Activated CD4-positive, alpha-beta memory T cell treated with anti-CD3 and anti-CD28 coated beads, Interleukin-2, amount 10 ng/mL, durations not matched to agents 7 days and 5 days (primary cell): ENCODE measurements at places on chromosomes 11 and 22. TPM values are rescaled to one million over a fixed set of nuclear protein-coding genes. Genes with fewer than 3 reads are reported as not detected.

- H3K4me1 ChIP-seq: no peaks in the 10 kb centered on the region
- no peak overlapping the region for H3K4me3 ChIP-seq
- no peaks in the 10 kb centered on the region for H3K36me3 ChIP-seq
- no peak for DNase-seq
These were observed 78.3 kb upstream of the SHISAL1 start for GRCh38 chr22:44391015-44391414.

- H3K36me3 ChIP-seq: peaks cover 35% of the 10 kb centered on the region
- peaks cover 32% of the 10 kb centered on the region for H3K4me1 ChIP-seq
- H3K27me3 ChIP-seq: no peaks in the 10 kb centered on the region
- no peak for DNase-seq
- no peak overlapping the region for H3K27ac ChIP-seq
- H3K4me3 ChIP-seq: no peak overlapping the region
These were observed 47.9 kb downstream of the PPP6R3 start for GRCh38 chr11:68508425-68508824.

DNA sequence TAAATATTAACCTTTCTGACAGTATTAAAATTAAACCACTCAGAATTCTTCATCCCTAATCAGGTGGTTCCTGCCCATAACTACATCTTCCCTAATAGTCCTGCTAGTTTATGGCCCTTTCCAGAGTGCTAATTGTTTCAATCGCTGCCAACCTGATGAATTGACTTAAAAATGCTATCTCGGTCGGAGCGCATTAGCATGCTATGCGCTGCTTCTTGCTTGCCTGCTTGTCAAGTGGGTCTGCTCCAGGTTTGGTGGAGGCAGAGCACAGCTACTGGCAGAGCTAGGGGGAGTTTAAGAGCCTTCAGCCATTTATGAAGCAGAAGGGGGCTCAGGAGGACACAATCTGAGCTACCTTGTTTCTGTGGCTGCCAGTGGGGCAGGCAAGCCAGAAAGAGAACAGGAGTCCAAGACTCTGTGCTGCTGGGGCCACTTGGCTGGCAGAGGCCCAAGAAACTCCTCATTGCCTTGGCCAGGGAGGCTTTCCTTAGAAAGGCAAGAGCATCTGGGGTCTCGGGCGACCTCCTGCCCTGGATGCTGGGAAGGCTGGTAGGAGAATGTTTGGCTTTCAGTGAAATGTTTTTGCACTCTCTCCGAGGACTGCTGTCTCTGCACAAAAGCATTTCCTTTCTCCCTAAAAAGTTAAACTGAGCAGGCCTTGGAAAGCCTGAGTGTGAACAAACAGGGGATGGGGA lies 62.1 kb upstream of the PHOX2A start:
- no peaks in the 10 kb centered on the region for H3K4me1 ChIP-seq
- no peak overlapping the region for H3K4me3 ChIP-seq
- no peaks in the 10 kb centered on the region for H3K27me3 ChIP-seq
- H3K27ac ChIP-seq: no peak overlapping the region

DNA sequence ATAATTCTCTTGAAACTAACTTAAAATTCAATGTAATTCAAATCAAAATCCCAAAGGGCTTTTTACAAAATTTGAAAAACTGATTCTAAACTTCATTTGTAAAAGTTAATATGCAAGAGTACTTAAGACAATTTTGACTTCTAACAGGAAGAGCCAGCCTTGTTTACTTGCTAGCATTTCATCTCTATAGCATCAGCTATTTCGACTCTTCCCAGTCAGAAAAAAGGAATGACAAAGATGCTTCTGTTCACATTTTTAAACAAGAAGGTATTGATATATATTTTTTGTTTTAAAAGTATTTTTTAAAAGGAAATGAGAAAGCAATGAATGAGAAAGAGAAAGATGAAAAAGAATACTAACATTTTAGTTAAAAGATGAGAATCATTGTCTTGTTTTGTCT lies 16.4 kb downstream of the SLN start:
- no peak for DNase-seq
- H3K4me3 ChIP-seq: no peak overlapping the region

The CACNA1I gene
- total RNA-seq: 8.7 TPM

- H3K27me3 ChIP-seq: no peaks in the 10 kb centered on the region
- peak overlapping the region; percentile 15 for H3K27ac ChIP-seq
- H3K4me3 ChIP-seq: no peak overlapping the region
- DNase-seq: no peak
These were observed 252.3 kb downstream of the KIRREL3 start for GRCh38 chr11:126748100-126748791.

GRCh38 chr22:20316844-20317401 lies 2.9 kb downstream of the DGCR6L start:
- H3K27ac ChIP-seq: no peak overlapping the region
- peaks cover 7% of the 10 kb centered on the region for H3K36me3 ChIP-seq
- no peaks in the 10 kb centered on the region for H3K27me3 ChIP-seq

DNA sequence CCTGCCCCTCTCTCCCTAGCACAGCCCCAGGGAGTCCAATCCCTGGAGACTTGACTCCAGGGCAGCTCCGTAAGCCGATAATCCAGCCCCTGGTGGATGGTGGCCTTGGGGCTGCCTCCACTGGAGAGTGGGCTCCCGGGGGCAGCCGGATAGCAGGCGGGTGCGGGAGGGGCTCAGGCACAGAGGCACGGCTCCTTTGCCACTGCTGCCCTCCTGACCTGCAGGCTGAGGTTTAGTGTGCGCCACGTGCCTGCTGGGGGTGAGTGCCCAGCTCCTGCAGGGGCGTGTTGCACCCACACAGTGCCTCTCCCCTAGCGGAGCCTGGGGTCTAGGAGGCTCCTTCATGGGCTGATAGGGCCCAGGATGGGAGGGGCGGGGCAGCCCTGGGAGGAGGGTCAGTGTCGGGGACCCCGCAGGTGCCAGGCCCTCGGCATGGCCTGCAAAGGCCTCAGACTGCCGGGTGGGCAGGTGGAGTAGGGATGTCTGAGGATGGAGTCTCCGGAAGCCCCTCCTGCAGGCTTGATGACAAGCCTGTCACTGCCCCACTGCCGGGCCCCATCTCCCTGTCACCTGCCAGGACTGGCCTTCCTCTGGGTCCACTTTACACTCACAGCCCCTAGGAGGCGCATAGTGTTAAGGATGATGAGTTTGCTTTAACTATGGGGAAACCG lies 5.6 kb downstream of the DUSP8 start:
- no peak overlapping the region for H3K4me3 ChIP-seq
- no peak for DNase-seq
- peaks cover 13% of the 10 kb centered on the region for H3K27me3 ChIP-seq
- peaks cover 3% of the 10 kb centered on the region for H3K4me1 ChIP-seq
- H3K27ac ChIP-seq: no peak overlapping the region
- H3K36me3 ChIP-seq: no peaks in the 10 kb centered on the region

DNA sequence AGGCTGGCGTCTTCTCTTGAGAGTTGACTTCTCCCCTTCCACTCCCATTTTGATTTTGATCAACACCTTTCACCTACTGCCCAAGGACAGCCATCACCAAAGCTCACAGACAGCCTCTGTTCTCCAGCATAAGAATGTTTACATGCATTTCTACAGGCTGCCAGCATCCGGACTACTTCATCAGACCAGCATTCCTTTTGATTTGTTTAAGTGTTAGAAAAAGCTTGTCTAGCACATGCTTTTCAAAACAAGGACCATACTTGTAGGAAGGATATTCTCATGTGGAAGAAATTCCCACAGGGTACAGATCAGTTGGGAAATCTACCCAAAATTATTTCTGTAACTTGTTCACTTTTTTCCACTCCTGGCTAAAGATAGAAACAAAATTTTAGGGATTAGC lies 6.2 kb upstream of the KCNA4 start:
- H3K4me1 ChIP-seq: no peaks in the 10 kb centered on the region
- no peaks in the 10 kb centered on the region for H3K36me3 ChIP-seq
- H3K27ac ChIP-seq: no peak overlapping the region
- H3K27me3 ChIP-seq: peaks cover 12% of the 10 kb centered on the region
- no peak for DNase-seq

DNA sequence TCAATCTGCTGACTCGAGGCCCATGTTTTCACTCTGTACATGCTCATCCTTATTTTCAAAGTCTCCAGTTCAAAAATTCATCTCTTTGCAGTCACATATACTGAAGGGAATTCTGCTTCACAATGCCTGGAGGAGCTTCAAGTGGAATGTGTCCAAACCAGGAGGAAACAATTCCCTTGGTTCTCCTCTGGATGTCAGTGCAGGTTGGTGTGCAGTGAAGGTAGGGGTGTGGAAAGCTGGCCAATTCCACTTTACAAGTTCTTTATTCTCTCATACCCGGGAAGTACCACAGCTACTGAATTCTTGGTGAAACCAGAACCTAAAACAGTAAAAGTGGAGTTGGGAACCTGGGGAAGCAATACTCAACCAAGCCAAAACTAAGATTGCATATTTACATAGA lies 57.3 kb downstream of the BDNF start:
- no peak overlapping the region for H3K27ac ChIP-seq
- H3K36me3 ChIP-seq: no peaks in the 10 kb centered on the region
- no peaks in the 10 kb centered on the region for H3K4me1 ChIP-seq
- H3K27me3 ChIP-seq: no peaks in the 10 kb centered on the region
- no peak for DNase-seq
- no peak overlapping the region for H3K4me3 ChIP-seq

- peak; percentile 36 for DNase-seq
- H3K27ac ChIP-seq: peak overlapping the region; percentile 85
- peaks cover 7% of the 10 kb centered on the region for H3K27me3 ChIP-seq
- peaks cover 6% of the 10 kb centered on the region for H3K36me3 ChIP-seq
- peak overlapping the region; percentile 87 for H3K4me3 ChIP-seq
- peaks cover 40% of the 10 kb centered on the region for H3K4me1 ChIP-seq
These were observed 371 bp downstream of the SMCO4 start for GRCh38 chr11:93542811-93543229.

The LMNTD2 gene
- 2.5 TPM for total RNA-seq

DNA sequence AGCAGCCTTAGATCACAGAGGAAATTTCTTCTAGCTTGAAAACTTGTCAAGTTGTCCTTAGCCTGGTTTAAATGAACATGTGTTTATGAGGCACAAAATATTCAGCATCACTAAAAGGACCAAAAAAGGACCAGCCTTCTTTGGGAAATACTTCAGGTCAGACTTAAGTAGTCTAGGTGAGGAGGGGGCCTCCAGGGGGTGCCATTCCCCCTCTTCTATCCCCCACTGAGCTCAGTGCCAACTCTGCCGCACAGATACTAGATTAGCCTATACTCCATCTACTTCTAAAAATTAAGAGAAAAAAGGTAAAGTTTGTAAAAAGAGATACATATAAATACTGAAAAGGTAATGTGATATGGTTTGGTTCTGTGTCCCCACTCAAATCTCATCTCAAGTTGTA lies 20.6 kb downstream of the CLTCL1 start:
- peaks cover 13% of the 10 kb centered on the region for H3K27me3 ChIP-seq
- DNase-seq: no peak
- no peak overlapping the region for H3K27ac ChIP-seq
- H3K4me3 ChIP-seq: no peak overlapping the region
- no peaks in the 10 kb centered on the region for H3K36me3 ChIP-seq

- peaks cover 18% of the 10 kb centered on the region for H3K4me1 ChIP-seq
- peaks cover 22% of the 10 kb centered on the region for H3K27me3 ChIP-seq
- no peak overlapping the region for H3K4me3 ChIP-seq
- peak; percentile 35 for DNase-seq
- H3K36me3 ChIP-seq: no peaks in the 10 kb centered on the region
These were observed 4.7 kb downstream of the MPEG1 start for GRCh38 chr11:59207988-59208451.

DNA sequence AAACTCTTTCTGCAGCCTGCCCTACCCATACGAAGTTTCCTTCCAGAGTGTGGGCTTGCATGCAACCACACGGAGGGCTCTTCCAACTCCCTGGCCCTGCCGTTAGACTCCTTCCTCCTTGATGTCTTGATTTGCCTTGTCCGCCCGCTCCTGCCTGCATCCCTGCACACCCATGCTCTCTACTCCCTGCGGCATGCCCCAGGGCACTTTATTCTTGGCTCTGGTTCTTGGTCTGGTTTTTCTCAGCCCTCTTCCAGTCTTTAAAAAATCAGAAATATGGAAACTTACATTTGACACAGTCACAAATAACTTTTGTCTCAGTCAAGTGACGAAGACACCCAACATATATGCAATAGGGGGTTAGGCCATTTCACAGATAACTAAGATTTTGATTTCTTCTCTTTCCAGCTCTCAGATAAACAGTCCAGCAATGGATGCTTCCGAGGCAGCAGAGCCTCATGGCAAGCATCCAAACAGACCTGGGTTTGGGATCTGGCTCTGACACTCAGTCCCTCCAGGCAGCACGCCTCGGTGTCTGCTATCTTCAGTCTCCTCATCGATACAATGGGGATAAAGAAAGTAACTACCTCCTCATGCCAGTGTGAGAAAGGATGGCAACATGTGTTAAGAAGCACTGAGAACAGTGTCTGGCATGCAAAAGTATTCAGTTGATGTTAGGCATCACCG lies 15.7 kb upstream of the OPCML start:
- H3K27ac ChIP-seq: no peak overlapping the region
- DNase-seq: no peak
- H3K4me3 ChIP-seq: no peak overlapping the region
- no peaks in the 10 kb centered on the region for H3K4me1 ChIP-seq

- no peaks in the 10 kb centered on the region for H3K27me3 ChIP-seq
- no peak overlapping the region for H3K27ac ChIP-seq
- no peak overlapping the region for H3K4me3 ChIP-seq
- H3K36me3 ChIP-seq: no peaks in the 10 kb centered on the region
- DNase-seq: no peak
These were observed 117.8 kb downstream of the FAM76B start for GRCh38 chr11:95671768-95672167.

DNA sequence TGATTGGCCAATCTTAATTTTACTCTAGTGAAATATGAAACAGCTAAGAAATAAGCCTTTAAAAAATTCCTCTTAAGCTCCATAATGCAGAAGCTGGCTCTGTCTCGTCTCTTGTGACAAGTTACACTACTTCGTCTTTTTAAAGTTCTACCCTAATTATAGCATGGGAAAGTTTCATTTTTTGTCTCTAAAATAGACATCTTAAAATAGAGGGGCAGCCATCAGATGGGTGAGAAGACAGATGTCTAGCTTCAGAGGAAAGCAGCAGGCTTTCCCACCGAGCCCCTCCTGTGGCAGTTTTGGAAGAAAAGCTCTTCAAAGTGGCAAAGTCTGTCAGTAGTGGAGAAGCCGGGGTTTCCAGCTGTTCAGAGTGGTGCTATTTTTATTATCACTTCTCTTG lies 39.5 kb downstream of the XRRA1 start:
- H3K27me3 ChIP-seq: no peaks in the 10 kb centered on the region
- no peak overlapping the region for H3K27ac ChIP-seq
- DNase-seq: no peak
- no peaks in the 10 kb centered on the region for H3K4me1 ChIP-seq

GRCh38 chr11:123235117-123235655 lies 40.1 kb upstream of the CLMP start:
- H3K36me3 ChIP-seq: peaks cover 12% of the 10 kb centered on the region
- peaks cover 11% of the 10 kb centered on the region for H3K27me3 ChIP-seq
- H3K4me3 ChIP-seq: no peak overlapping the region
- H3K27ac ChIP-seq: no peak overlapping the region
- DNase-seq: peak; percentile 40

GRCh38 chr11:64633555-64634159 lies 42.6 kb downstream of the SLC22A12 start:
- no peak overlapping the region for H3K27ac ChIP-seq
- no peak for DNase-seq
- H3K36me3 ChIP-seq: no peaks in the 10 kb centered on the region
- no peaks in the 10 kb centered on the region for H3K27me3 ChIP-seq
- no peak overlapping the region for H3K4me3 ChIP-seq

The SCO2 gene
- total RNA-seq: 7.0 TPM

The CABP4 gene
- total RNA-seq: 2.3 TPM

GRCh38 chr22:43401661-43402060 lies 10.2 kb upstream of the MPPED1 start:
- no peaks in the 10 kb centered on the region for H3K4me1 ChIP-seq
- H3K27me3 ChIP-seq: peaks cover 2% of the 10 kb centered on the region
- no peaks in the 10 kb centered on the region for H3K36me3 ChIP-seq
- H3K27ac ChIP-seq: no peak overlapping the region

- no peaks in the 10 kb centered on the region for H3K4me1 ChIP-seq
- H3K36me3 ChIP-seq: peaks cover 3% of the 10 kb centered on the region
- H3K27ac ChIP-seq: no peak overlapping the region
- H3K4me3 ChIP-seq: no peak overlapping the region
These were observed 13.0 kb downstream of the LTO1 start for GRCh38 chr11:69662021-69662698.
